ENCODE measurements at places on chromosomes 13 and 19.
A peak's percentile ranks its signal among the peaks of the same experiment; 100 is the strongest.

DNA sequence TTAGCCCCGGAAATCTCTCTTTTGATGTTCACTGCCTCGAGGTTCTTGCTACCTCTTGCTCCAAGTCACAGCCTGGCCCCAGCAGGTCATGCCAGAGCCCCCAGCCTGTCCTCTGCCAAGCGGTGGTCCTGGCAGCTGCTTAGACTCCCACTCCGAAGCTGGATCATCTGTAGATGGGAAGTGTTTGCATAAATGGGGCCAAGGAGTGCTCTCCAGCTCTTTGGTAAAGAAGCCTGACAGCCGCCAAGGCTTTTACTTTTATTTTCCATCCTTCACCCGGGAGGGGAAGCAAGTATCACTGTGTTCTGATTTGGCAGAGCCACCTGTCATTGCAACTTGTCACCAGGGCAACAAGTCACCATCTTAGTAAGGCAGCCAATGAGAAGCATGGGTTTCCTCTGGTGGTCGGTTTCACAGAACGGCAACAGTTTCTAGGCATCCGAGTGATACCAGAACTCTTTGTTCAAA, 10.6 kb upstream of the RETN start:
- DNase-seq, result no peak

DNA sequence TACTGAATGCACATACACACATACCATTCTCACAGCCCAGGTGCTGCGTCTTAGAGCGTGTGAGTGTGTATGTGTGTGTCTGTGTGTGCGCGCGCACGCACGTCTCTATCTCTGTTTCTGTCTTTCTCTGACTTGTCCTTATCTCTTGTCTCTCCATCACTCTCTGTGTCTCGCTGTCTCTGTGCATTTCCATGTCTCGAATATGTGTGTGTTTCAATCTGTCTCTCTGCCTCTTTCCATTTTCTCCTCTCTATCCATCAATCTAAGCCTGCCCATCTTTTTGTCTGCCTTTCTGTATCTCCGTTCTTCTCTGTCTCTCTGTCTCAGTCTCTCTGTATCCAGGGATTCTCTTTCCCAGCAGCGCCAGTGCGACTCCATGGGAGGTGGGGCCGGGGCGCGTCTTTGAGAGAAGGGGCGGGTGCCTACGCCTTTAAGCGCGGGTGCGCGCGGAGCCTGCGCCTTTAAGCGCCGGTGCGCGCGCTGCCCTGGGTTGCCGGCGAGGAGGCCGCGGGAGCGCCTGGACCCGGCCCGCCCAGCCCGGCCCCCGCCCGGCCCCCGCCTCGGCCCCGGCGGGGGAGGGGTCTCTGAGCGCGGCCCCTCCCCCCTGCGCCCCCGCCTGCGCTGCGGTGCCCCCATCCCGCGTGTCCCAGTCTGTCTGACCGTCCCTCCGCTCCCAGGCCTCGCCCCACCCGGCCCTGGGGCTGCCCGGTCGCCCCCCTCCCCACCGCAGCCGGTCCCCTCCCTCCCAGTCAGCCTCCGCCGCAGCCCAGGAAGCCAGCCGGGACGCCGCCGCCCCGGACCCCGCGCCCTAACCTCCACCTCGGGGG, at the start of gene LRFN3:
Gene LRFN3, plus strand, starts transcription at position 464 of the 827 bp plus-strand sequence. CDS start 3,052 bp downstream, outside the sequence.
- peak; percentile 67 for DNase-seq

GRCh38 chr19:10836479-10837330, 693 bp upstream of the TMED1 start:
- DNase-seq, result peak; percentile 75

GRCh38 chr19:53868892-53869804, 1.5 kb downstream of the MYADM start:
- DNase-seq, result peak; percentile 74

DNA sequence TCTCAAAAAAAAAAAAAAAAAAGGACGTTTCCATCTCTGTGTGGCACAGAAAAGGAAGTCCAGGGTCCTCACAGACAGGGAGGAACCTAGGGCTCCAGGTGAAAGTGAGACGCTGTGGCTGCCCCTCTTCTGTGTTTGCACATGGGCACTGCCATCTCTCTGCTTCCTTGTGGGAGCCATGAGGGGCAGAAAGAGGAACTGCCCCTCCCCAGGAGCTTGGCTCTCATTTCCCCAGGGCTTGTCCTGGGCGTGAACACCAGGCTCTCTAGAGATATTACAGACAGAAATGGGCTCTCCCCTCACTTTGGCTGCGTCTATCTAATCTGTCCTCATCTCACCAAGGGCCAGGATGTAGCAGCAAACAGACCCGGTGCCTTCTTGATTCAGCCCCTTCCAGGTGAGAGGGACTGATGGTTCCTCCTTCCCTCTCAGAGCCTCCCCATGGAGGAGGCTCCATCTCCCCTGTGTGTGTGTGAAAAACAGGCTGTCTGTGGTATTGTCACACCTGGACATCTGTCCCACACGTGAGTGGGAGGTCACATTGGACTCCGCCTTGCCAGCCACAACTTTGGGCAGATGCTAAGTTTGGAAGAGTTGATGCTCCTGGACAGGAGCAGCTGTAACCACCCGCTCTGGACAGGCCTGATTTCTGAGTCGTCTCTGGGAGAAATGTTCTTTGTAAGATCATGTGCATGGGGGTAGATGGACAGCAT, 840 bp upstream of the LILRA4 start:
- no peak for DNase-seq

DNA sequence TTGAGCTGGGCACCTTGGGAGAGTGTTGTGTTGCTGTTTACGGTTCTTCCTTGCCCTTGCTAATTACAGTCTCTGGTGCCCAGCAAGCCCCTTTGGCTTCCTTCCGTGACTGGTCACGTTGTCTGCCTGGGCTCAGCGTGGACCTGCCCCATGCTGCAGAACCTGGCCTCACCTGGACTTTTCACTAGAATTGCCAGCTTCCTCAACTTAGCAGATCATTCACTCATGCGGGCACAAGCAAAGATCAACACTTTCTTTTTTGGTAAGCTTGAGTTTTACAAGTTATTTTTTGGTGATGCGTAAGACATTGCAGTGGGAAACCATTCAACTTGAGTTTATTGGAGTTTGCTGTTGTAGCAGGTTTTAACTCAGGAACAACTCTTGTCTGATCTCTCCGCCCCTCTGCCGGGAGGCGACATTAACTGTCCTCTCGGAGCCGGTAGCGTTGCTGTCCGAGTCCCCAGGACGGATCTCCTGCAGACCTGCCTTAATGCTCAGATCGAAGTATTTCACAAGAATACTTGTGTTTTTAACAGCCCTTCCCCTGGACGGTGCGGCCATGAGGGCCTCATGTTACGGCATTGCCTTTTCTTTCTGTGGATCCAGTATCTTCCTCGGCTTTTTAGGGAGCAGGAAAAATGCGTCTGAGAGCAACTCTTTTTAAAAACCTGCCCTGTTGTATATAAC, 15.7 kb upstream of the TEX29 start:
- DNase-seq, result no peak

DNA sequence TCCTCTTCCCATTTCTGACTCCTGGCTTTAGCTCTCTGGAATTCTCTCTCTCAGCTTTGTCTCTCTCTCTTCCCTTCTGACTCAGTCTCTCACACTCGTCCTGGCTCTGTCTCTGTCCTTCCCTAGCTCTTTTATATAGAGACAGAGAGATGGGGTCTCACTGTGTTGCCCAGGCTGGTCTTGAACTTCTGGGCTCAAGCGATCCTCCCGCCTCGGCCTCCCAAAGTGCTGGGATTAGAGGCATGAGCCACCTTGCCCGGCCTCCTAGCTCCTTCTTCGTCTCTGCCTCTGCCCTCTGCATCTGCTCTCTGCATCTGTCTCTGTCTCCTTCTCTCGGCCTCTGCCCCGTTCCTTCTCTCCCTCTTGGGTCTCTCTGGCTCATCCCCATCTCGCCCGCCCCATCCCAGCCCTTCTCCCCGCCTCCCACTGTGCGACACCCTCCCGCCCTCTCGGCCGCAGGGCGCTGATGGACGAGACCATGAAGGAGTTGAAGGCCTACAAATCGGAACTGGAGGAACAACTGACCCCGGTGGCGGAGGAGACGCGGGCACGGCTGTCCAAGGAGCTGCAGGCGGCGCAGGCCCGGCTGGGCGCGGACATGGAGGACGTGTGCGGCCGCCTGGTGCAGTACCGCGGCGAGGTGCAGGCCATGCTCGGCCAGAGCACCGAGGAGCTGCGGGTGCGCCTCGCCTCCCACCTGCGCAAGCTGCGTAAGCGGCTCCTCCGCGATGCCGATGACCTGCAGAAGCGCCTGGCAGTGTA, 2.7 kb downstream of the APOE start:
- no peak for DNase-seq

- DNase-seq, result no peak
Measured at GRCh38 chr13:74450525-74450845, 316.3 kb upstream of the KLF12 start.

- DNase-seq, result no peak
Measured at GRCh38 chr19:42277821-42278451, 8.9 kb downstream of the CIC start.

- DNase-seq, result no peak
Measured at GRCh38 chr13:85661675-85662074, 137.5 kb downstream of the SLITRK6 start.

DNA sequence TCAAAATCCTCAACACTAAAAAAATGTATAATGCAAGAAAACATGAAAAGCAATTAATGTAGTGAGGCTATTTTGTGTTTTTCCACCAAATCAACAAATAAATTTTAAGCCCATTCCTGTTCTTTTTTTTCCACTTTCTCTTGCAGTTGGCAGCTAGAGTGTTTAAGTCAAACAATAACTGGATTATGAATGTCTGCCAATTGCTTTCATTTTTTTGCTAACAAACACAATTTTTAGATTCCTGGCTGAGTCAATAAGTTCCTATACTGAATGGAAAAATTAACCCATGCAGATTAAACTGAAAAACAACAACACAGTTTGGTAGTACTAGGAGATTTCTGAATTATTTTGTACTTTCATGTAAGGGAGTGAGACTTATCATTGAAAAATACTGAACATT, 232.4 kb downstream of the SLITRK5 start:
- DNase-seq, result no peak

- peak; percentile 3 for DNase-seq
Measured at GRCh38 chr13:71290963-71291841, 575.8 kb downstream of the DACH1 start.

- DNase-seq, result no peak
Measured at GRCh38 chr19:24033963-24034342, 53.0 kb upstream of the ZNF254 start.

- no peak for DNase-seq
Measured at GRCh38 chr13:36288794-36289391, 8.7 kb downstream of the CCDC169 start.

- no peak for DNase-seq
Measured at GRCh38 chr13:102907016-102907756, 61.4 kb downstream of the ERCC5 start.

- DNase-seq, result no peak
Measured at GRCh38 chr13:75495938-75496337, 14.0 kb upstream of the TBC1D4 start.

DNA sequence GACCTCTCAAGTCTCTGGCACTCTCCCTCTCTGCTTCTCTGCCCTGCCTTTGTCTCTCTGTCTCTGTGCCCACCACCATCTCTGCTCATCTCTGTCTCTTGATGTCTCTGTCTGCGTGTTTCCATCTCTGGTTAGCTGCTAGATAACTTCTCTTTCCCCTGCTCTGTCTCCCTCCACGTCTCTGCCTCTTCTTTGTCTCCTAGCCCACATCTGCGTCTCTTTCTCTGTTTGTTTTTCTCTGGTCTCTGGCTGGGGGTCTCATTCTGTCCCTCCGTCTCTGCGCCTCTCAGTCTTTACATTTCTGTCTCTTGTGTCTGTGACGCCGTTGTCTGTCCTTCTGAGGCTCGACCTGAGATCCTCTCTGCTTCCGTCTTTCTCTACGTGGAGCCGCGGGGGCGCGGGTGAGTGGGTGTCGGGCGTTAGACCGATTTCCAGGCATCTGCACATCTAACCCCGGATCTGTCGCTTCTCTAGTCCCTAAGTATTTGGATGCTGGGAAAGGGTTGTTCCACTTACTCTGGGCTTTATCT, 386 bp downstream of the GIPR start:
- peak; percentile 42 for DNase-seq

GRCh38 chr13:30409886-30410704, 12.2 kb upstream of the UBE2L5 start:
- no peak for DNase-seq

GRCh38 chr13:40164133-40164532, 502.3 kb downstream of the FOXO1 start:
- DNase-seq, result no peak

DNA sequence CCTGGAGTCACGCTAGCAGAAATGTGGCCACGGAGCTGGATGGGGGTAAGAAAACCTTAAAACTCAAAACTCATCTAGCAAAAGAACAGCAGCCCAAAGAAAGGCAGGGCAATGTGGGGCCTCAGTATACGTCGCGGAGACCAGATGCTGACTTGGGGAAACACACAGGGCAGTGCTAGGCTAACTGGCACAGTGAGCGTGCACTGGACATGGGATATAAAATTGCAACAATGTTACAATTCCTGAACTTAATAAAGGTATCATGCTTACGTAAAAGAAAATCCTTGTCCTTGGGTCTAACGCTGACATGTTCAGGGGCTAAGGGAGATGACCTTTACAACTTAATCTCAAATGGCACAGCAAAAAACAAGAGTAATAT, 40.5 kb downstream of the COL4A1 start:
- DNase-seq, result no peak

DNA sequence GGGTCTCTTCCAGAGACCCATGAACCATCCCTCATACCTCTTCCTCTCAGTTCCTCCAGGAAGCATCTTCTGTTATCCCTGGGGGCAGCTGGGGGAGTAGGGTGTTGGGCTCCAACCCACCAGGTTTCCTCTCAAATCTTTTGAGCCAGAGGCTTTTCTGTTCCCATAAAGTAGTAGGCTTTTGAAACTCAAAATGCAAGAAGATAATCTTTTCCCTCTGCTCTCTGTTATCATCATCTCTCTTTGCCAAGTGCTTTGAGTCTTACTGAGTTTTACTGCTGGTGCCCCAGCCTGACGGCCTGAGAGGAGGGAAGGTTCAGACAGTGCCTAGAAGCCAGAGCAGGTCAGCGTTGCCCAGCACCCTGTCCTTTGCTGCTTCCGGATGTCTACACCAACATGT, 157.2 kb downstream of the B3GLCT start:
- DNase-seq, result no peak

GRCh38 chr13:70023516-70023915, 84.1 kb upstream of the ATXN8OS start:
- no peak for DNase-seq
